ENCODE measurements at places on chromosomes 1 and 21.

DNA sequence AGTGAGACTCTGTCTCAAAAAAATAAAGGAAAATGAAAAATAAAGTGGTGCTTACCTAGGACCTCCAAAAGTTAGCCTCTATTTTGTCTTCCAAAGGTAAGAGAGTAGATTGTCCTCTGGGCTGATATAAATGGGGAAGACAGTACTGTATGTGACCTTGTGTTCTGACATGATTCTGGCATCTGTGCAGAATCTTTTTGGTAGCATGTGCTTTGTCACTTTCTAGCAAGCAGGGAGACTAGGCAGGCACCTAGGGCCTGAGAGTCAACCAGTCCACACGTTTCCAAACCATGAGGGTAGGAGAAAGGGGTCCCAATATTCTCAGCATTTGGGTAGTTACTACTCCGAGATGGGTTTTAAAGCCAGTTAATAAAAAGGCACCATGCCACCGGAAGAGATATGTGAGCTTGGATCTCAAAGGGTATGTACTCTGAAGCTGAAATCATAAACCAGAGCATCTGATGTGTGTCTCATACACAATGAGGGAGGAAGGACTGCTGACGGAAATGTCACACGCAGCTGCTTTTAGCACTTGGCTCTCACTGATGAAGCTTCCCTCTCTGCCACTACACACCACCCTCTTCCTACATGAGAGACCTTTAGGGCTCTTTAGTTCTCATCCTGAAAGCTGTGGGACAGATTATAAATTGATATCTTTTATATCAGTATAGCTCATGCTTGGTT is 27.0 kb upstream of the SLC16A1 start:
- no peak for DNase-seq

DNA sequence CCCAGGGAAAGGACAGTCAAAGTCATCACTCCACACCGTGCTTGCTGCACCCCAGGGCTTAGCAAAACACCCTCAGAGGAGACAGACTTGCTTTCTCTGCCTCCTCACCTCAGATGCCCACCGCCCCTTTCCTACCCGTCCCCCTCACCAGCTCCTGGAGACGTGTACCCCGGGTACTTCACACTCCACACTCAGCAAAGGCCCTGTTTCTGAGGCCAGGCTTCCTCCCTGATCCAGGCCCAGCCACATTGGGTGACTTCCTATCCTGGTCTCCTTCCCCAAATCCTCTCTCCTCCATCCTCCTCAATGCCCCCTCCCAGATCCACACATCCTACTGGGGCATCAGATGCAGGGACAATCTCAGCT is 116.7 kb downstream of the DMRTB1 start:
- no peak for DNase-seq

DNA sequence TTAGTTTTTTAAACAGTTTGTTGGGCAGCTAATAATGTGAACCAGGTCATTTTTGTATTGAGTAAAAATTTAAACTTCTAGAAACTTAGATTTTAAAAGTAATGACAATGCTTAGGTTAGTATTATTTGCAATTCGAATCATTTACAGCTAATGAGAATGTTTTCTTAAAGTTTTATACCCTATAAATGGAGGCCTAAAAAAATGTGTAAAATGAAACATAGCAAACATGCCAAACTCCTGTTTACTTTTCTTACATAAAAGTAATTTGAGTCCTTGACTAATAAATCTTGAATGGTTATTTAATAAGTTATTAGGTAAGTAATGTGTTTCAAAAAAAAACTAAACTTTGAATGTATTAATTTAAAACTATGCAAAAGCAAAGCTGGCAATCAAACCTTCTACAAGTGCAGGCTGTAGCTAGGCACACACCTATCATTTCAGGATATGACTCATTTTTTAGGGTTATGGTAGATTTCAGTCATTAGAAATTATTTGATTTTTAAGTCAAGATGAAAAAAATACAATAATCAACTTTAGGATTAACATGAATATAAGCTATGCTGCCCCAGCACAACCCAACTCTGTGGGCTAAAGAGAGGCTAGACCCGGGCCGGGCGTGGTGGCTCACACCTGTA is 41.5 kb downstream of the CLSTN1 start:
- no peak for DNase-seq

- DNase-seq = no peak
Observed at GRCh38 chr1:58149271-58149812, 397.2 kb downstream of the OMA1 start.

GRCh38 chr1:150576794-150577556 is 2.4 kb downstream of the MCL1 start:
- no peak for DNase-seq

DNA sequence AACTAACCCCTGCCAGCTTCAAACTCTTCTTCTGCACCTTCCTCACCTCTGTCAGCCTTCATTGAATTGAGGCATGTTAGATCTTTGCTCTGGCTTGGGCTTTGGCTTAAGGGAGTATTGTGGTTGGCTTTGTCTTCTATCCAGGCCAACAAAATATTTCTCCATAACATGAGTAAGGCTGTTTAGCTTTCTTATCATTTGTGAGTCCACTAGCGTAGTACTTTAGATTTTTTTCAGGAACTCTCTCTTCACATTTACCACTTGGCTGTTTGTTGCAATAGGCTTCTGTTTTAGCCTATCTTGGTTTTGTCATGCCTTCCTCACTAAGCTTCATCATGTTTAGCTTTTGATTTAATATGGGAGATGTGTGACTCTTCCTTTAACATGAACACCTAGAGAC is 417.5 kb downstream of the NCAM2 start:
- DNase-seq = no peak

GRCh38 chr1:159821171-159821867 is 5.4 kb upstream of the SLAMF8 start:
- no peak for DNase-seq

DNA sequence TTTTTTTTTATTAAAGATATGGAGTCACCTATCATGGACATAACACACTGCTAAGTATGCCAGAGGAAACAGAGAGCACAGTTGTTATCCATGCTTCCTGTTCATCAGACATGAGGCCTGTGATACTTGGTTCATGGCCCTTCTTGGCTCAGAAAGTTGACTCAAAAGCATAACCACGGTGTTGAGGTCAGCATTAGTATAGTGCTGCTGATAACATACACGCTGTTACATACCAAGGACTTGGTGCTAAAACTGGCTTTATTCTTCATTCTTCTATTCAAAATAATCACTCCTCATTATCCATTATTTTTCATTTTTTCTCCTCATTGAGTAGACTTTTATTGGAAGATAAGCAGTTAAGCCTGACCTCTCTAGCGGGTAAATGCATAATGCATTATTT is 464.1 kb downstream of the ADGRL2 start:
- no peak for DNase-seq

GRCh38 chr1:55057270-55057955 is 18.1 kb downstream of the PCSK9 start:
- DNase-seq = no peak

DNA sequence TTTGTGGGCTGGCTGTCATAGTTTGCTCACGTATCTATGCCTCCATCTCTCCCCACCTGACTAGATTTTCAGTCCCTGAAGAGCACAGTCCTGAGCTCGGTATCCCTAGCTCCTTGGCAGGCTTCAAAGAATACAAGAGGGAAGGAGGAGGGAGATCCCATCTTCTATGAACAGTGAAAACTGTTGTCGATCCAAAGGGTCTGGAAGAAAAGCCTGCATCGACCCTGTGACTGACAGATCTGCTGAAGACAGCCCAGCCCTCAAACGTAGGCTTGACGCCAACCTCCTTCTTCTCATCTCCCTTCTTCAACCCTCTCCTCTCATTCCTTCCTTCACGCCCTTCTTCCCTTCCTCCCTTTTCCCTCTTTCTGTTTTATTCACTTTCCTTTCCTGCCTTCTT is 13.3 kb upstream of the ADORA1 start:
- no peak for DNase-seq

DNA sequence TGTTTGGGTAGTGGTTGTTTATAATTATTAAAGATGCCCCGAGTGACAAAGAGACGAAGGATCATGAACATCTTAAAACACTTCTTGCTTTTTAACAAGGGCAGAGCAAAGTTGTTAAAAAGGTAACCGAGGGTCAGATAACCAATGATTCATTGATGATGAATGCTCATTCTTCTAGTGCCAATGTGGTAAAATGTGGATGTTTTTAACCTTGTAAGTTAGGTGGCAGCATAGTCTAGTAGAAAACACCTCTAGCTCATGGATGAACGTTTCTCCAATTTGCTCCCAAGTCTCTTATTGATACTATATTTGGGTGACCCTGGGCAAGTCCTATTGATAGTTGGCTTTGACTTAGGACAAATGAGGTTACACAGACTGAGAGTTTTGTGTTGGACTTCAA is 167.9 kb downstream of the KIF26B start:
- DNase-seq = no peak

DNA sequence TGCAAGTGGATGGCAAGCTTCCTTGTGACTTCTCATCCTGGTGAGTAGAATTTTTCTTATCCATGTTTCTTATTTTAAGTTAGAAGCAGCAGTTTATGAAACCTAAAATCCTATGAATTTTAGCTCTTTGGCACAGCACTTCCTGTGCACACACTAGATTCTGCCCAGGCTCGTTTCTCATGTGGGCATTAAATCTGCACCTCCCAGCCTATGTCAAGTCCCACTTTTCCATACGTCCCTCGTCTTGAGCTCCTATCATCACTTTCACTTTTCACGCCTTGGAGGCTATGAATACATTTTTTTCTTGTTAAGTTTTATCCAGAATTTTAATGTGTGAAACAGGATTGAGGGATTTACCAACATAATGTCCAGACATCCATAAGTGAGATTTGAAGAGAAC is 142.1 kb downstream of the MRPS6 start:
- no peak for DNase-seq

GRCh38 chr1:219177363-219177762 is 3.7 kb downstream of the LYPLAL1 start:
- no peak for DNase-seq

GRCh38 chr1:23698466-23698865 is 6.9 kb downstream of the RPL11 start:
- DNase-seq = no peak

DNA sequence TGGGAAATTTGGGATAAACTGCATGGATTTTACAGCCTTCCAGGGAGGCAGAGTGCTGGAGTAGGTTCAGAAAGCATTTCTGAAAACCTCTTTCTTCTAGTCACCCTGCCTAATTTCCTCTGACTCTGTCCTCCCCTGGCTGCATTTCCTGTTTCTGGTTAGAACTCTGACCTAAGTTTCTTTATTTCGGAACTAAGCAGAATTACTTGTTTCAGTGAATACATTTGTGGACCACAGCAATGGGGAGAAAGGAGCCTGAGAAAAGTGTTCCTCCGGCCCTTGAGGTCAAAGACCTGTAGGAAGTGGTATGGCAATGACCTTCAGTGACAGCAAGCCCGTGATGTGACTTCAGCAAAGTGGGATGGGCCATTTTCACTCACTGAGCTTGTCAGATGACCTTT is 173.4 kb upstream of the RUNX1 start:
- DNase-seq = no peak
